ENCODE measurements at places on chromosomes 5 and 9.

DNA sequence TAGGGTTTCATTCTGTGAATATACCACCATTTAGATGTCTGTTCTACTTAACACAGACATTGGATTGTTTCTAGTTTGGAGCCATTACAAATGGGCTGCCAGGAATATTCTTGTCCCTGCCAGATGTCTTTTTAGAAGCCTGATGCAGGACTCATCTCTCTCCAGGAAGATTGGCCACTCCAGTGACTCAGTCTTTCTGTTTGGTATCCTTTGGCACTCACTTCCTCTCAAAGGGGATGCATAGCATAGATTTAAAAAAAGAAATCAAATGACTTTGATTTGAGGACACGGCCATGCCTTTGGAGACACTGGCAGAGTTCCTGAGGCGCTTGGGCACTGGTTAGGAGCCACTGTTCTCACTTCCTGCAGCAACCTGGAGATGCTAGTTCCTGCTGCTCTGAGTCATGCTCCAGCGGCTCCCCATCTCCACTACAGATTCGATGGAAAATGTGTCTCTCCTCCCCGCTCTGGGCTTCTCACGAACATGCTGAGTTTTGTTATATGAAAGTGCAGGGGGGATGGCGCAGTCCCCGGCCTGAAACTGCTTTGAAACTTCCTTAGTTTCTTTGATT is 3.5 kb upstream of the ZNF366 start:
- DNase-seq = no peak

DNA sequence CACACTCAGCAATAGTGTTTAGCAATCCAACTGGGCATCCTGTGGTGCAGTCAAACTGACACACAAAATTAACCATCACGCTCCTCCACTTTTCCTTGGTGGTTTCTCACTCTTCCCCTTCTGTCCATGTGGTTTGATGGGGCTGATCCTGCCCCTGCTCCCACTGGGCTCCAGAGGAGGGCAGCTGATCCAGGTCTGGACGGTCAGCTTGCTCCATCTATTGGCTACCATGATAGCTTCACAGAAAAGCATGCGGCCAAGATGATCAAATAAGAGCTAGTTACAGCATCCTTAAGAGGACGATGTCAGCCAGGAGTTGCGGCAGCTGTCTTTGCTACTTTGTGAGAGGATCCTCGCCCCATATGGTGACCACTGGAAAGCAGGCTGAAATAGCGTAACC is 29.6 kb upstream of the RANBP17 start:
- no peak for DNase-seq

GRCh38 chr9:135519179-135519971 is 1.9 kb upstream of the LCN1 start:
- no peak for DNase-seq

DNA sequence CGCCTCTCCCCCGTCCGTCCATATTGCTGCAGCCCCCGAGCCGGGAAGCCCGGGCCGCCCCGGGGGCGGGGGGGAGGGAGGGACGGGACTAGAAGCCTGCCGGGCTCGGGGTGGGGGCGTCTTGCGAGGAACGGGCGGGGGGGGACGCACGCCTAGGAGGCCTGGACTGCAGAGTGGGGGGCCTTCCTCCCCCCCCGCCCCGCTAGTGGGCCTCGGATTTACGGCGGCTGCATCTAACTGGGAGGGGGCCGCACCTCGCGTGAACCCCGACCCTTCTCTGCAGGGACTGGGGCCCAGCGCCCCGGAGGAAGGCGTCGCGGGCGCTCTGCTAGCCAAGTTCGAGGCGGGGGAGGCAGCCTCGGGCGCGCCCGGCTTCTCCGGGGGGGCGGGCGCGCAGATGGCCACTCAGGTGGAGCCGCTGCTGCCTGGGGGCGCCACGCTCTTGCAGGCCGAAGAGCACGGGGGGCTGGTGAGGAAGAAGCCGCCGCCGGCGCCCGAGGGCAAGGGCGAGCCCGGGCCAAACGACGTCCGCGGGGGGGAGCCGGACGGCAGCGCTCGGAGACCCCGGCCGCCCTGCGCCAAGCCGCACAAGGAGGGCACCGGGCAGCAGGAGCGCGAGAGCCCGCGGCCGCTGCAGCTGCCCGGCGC is at the start of gene LARP1:
Gene LARP1 (plus strand): TSS at position 17 of the 648 bp plus-strand sequence. CDS start 381 bp downstream, at position 398.
- peak; percentile 61 for DNase-seq

GRCh38 chr5:14870337-14871213 is 1.0 kb downstream of the ANKH start:
- no peak for DNase-seq

DNA sequence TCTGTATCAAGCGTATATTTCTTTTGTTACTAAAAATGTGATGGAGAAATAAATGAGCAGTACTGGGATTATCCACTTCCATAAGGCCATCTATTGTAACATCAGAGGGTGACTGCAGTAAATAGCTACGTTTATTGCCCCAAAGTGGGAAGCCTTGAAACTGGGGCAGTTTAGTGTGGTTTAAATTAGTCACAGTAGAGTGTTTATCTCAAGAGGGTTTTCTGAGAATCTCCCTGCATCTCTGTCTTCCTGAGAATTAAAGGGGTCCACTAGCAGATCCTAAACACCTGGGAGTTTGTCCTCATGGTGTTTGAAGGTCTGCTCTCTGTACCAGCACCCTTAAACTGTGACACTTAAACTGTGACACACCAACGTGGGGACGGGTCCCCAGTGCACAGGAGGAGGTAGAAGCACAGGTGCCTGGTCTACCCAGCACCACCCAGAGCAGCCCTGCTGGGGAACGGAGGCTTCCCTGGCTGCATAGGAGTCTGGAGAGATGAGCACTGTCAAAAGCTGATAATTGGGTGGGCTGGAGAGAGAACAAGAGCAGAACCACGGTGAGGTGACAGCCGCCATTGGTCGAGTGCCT is 25.2 kb downstream of the PRRC2B start:
- DNase-seq = peak; percentile 40

GRCh38 chr5:79686799-79687198 is 2.8 kb upstream of the CMYA5 start:
- no peak for DNase-seq

DNA sequence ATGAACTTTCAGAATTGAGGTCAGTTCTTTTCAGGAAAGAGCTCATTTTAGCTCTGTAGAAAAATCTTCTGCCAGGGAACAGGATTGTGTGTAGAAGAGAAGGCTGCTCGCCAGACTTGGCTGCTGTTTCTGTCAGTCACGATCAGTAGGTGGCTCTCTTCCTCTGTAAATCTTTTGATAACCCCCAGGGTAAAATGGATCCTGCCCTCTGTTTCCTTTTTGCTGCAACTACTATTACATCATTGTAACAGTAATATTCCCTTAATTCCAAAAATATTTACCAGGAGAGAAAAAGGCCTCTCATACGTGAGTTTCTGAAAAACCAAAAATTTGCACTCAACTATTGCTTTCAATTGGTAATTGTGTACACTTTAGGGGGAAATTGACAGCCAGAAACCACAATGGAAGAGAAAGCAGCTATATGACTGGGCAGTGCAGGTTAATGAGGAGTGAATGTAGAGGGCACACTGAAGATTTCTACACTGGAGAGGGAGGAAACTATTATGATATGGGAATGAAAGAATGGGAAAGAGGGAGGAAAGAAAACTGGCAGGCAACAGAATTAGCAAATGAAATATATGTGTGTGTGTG is 12.3 kb downstream of the IFNA21 start:
- DNase-seq = peak; percentile 17

DNA sequence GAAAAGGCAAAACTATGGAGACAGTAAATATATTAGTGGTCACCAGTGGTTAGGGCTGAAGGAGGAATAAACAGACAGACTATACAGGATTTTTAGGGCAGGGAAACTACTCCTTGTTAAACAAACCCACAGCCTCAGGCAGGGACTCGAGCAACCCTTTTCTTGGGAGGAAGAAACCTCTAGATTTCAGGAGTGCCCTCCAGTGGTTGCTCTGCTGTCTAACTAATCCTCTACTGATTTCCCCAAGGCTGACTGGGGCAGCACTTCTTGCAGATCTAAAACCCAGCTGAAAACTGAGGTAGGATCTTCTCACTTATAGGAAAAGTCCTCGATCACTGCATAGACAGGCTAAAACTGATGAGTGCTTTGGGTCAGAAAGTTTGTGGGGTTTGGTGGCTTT is 176.8 kb downstream of the ISOC1 start:
- DNase-seq = peak; percentile 27

- DNase-seq = peak; percentile 69
These were observed 43.8 kb downstream of the PRR16 start for GRCh38 chr5:120507800-120508463.

DNA sequence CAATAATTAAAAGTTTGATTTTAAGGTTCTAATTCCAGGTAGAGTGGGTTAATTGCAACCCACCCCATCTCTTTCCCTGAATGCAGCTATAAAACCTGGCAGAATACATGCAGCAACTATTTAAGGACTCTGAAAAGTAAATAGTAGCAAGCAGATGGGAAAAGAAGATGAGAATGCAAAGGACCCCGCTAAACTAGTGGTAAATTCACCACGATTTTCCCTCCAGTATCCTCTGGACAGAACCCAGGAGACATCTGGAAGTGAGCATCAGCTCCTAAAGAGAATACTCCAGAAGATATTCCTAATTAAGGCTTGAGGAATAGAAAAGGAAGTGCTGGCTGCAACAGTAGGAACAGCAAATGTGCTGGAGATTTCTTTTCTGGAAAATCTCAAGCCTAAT is 170.9 kb downstream of the FRMD3 start:
- DNase-seq = no peak

GRCh38 chr5:176812269-176813259 is 2.2 kb downstream of the UNC5A start:
- DNase-seq = peak; percentile 53

DNA sequence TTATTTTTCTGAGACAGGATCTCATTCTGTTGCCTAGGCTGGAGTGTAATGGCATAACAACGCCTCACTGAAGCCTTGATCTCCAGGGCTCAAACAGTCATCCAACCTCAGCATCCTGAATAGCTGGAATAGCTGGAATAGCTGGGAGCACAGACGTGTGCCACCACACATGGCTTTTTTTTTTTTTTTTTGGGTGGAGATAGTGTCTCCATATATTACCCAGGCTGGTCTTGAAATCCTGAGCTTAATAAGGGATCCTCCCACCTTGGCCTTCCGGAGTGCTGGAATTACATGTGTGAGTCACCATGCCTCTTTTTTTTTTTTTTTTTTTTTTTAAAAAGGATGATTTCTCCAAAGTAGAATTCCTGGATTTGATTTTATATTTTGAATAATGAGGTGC is 60.7 kb downstream of the NSD1 start:
- peak; percentile 78 for DNase-seq

Data from adipocyte (in vitro differentiated cells).